Gastroesophageal sphincter (tissue), 4 donors: ENCODE measurements at places on chromosomes 2 and 18.

DNA sequence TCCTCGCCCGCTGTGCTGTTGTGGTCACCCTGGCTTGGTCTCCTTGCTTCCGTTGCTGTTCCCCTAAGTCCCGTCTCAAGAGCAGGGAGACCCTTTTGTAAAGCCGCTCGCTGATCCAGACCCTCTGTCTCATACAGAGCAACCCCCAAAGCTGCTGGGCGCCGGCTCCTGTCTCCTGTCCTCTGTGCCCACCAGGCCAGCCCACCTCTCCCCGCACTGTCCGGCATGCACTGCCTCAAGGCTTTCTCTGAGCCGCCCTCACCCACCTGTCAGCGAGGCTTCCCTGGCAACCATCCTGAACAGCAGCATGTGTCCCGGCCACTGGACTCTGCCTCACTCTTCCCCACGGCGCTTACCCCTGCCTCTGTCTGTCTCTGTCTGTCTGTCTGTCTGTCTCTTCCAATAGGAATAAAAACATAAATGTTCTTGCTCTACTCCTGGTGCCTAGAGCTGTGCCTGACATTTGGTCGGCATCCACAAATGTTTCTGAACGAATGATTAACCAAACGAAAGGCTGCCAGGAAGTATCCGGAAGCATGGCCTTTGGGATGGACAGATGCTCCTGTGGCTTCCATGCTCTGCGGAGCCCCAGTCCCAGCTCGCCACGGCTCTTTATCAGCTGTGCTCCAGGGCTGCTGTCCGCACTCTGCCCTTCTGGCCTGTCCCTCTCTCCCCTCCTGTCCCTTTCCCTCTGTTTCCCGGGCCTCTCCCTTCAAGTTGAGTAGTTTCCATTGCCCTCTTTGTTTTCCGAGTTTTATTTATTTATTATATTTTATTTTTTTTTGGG lies 7.8 kb downstream of the COLEC11 start:
- ATAC-seq = no peak

GRCh38 chr2:210303498-210303897 lies 11.5 kb downstream of the MYL1 start:
- ATAC-seq = no peak

GRCh38 chr2:171410101-171410500 lies 23.7 kb downstream of the METTL8 start:
- ATAC-seq = no peak

GRCh38 chr18:3213300-3214059 lies 6.3 kb downstream of the MYOM1 start:
- no peak for ATAC-seq

DNA sequence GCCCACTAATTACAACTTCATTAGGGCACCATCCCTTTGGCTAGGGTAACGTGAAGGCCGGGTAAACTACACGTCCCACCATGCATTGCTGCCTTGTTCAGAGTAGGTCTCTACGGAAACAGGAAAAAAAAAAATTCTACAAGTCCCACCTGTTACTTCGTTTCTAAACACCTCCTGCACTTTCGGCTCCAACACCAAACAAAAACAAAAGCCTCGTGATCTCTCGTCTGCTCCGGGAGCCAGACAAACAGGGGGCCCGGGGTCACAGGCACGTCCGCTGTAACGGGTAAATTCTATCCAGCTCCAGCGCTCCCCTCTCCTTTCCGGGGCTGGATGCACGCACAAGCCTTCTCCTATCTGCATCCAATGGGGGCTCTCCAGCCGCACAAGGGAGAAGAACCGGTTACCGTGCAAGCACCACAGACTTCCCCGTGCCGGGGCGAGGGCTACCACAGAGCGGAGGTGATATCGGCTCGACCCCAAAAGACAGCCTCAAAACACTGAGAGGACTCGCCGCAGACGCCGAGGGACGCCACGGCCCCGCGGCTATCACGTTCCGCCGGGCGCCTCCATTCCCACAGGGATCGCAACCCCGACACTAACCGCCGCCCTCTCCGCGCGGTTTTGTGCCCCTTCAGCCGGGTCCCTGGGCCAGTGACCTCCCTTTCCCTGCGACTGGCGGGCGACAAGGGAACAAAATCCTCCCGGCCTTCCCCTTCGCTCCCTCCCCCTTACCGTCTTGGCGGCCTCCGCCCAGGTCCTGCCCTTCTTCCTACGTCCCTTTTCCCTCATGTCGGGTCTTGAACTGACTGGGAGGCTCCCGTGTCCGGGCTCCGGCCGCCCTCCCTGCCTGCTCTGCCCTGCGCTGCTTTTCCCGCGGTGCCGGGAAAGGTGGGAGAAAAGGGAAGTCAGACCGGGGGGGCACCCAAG lies 591 bp downstream of the ASXL2 start:
- no peak for ATAC-seq

- ATAC-seq = no peak
Measured at GRCh38 chr2:127961729-127962128, 66.1 kb downstream of the SAP130 start.

- no peak for ATAC-seq
Measured at GRCh38 chr2:211836409-211836808, 702.2 kb downstream of the ERBB4 start.

DNA sequence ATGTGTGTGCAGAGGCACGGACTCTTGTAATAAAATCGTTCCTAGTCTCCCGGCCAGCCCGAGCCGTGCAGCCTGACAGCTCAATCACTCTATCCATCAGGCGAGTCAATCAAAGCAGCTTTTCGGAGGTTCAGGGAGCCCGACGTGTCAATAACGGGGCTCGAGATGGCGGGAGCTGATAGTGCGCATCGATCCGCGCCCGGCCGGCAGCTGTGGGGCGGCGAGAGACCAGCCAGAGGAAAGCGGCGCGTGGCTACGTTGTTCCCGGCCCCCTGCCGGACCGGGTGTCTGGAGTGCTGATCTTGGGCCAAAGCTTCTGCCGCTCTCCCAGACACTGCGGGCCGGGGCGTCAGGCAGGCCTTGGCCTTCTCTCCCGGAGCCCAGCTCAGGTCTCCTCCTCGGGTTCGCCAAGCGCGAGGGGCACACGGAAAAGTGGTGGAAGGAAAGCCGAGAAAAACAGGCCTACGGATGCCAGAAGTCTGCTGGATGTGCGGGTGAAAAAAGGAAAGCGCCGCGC lies 2.4 kb downstream of the EN1 start:
- no peak for ATAC-seq

DNA sequence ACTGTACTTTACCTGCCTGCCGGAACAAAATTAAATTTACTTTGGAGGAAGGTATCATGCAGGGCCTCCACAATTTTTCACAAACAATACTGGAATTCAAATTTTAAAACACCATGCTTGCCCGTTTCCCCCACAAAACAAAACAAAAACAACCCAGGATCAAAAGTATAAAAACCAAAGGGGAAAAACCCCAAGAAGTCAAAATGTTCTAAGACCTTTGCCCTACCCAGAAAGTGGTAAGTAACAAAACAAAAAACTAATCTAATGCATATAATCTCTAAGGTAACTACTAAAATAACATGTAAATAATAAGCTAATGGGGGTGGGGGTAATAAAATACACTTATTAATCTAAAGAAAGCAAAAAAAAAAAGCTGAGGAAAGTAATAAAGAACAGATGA lies 60.5 kb downstream of the CUL3 start:
- no peak for ATAC-seq

GRCh38 chr2:240338274-240338673 lies 97.2 kb upstream of the GPC1 start:
- no peak for ATAC-seq

DNA sequence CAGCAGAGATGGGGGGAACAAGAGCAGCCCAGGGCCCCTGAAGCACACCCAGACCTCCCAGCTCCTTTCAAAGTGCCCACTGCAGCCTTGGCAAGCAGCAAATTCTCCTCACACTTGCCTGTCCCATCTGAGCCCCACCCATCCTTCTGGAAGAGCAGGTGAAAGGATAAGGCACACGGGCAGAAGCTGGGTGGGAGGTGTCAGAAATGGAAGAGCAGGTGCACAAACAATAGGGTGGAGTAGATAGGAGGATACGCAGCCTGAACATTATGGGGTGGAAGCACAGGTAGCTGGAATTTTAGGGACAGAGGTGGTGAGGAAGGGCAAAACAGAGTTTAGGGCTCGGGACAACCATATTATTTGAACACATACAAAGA lies 69.2 kb downstream of the TNS1 start:
- no peak for ATAC-seq

DNA sequence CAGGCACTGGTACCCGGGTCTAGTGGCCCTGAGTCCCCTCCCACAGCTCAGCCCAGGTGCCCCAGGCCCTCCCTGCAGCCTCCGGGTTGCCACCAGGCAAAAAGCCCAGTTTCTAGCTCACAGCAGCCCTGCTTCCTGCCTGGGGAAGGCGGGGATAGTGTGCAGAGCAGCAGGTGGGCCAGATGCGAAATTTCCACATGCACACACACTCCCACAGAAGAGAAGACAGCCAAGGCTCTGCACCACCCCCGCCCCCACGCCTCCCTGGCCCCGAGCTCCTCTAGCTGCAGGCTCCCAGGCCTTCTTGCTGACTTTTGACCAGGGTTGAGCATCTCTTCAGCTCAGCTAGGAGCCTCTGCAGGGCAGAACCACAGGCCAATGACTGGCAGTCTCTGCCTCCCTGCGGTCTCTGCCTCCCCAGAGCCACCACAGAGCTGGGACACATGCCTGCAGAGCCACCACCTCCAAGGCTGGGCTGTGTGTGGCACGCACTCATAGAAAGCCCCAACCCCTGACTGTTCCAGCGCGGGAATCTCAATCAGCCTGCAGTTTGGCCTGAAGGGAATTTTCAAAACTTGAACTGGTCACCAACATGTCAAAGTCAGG lies 7.2 kb downstream of the SLC66A2 start:
- no peak for ATAC-seq

GRCh38 chr2:74079522-74080341 lies 68.0 kb downstream of the BOLA3 start:
- ATAC-seq = peak; percentile 44

- ATAC-seq = peak; percentile 63
Measured at GRCh38 chr2:50491541-50492476, 540.1 kb downstream of the NRXN1 start.

DNA sequence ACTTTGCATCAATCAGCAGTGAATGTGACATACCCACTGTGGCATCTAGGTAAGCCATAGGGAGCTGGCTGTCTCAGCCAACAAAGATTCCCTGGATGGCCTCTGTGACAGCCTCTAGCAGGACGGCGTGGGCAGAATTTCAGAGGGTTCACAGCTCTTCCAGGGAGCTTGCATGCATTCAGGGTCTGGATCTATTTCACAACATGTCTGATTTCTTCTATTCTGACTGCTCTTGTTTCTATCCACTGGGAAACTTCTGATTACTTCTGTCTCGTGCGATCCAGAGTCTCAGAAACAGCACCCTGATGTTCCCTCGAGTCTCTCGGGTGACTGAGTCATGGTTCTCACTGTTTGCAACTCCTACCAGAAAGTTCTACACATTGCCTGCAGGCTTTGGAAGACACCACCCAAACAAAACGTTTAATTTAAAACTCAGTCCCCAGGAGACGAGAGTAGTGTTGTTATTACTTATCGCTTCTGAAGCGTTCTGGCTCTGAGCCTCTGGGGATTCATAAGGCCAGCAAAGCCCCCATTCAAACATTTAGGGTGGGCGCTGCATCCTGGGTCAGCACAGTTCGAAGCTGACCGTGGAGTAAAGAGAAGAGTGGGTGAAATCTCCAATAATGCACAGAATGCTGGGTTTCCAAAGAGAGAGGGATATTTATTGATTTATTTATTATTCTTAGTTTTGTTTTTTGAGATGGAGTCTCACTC lies 41.9 kb upstream of the ODC1 start:
- no peak for ATAC-seq

- no peak for ATAC-seq
Measured at GRCh38 chr2:161135951-161136593, 24.2 kb upstream of the TANK start.

DNA sequence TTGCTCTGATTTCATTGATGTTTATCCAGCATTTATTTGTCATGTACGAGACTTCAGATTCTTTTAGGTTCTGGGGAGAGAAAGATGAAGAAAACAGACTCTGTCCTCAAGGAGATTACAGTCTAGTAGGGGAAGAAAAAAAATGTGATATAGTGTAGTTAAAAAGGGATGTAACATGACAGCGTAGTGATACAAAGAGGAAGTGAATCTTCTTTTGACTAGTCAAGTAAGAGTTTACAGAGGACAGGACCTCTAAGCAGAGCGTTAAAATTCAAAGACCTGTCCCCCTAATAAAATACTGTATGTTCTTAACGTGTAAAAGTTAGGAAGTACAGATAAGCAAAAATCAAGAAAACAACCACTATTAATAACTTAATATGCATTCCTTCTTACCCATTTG lies 47.7 kb downstream of the NCOA1 start:
- ATAC-seq = no peak

DNA sequence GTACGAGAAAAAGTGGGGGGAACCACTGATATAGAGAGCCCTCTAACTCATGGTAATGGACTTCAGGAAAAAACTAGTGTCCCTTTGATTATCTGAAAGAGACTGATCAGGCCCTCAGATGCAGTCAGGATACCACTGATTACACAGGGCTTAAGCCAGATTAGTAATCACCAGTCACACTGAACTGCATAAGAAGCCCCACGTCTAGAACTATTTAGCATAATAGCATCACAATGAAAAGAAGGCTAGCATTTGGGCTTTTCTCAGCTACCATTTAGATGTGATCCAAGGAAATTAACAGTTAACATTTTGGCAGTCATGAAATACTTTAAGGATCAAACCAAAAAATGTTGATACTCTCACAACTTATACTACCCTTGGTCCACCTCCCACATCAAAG lies 813.1 kb upstream of the POU3F3 start:
- ATAC-seq = no peak

DNA sequence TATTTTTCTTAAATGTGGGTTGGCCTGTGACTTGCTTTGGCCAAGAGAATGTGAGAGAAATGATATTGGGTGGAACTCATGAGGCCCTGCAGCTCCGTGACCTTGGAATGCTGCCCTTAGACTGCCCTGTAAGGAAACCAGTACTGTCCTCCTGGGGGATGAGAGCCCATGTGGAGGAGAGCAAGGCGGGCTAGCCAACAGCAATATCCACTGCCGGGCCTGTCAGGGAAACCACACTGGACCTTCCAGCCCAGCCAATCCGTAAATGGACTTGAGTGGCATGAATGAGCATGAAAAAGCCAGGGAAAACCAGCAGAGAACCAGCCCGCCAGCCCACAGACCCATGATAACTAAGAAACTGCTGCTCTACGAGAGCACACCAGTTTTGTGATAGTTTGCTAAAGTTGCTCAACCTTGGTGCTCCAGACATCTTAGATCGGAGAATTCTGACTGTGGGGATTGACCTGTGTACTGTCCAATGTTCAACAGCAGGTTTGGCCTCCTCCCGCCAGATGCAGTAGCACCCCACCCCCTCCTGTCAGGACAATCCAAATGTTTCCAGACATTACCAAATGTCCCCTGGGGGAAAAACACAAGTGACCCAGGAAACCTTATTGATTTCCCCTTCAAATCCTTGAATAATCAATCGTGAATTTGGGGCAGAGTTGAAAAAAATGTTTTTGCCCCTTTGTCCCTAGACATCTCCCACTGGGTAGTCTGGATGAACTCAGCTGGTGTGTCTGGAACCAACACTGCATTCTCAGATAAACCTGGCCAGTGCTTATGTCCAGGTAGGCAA lies 27.2 kb downstream of the ALPK2 start:
- no peak for ATAC-seq
